Activated CD8-positive, alpha-beta memory T cell treated with anti-CD3 and anti-CD28 coated beads, Interleukin-2, amount 10 ng/mL, durations not matched to agents 7 days and 5 days (primary cell): ENCODE measurements at places on chromosomes 6 and 20.

GRCh38 chr6:162631546-162631945 is 96.0 kb downstream of the PRKN start:
- no peaks in the 10 kb centered on the region for H3K4me1 ChIP-seq
- no peak overlapping the region for H3K4me3 ChIP-seq
- H3K27me3 ChIP-seq, result no peaks in the 10 kb centered on the region
- no peak overlapping the region for H3K27ac ChIP-seq

DNA sequence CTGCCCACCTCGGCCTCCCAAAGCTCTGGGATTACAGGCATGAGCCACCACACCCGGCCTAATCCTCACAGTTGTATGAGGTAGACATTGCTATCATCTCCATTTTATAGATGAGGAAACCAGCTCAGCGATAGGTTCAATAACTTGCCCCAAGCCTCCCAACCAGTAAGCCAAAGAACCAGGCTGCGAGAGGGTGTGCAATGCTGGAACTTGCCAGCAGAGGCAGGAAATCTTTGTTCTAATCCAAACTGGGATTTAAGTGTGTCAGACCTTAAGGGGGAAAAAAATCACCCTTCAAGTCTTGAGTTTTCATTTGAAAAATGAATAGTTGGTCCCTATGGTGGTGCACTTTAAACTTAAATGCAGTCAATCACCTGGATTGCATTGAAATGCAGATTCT is 20.1 kb upstream of the RNGTT start:
- no peak overlapping the region for H3K27ac ChIP-seq
- peaks cover 3% of the 10 kb centered on the region for H3K27me3 ChIP-seq
- H3K36me3 ChIP-seq, result no peaks in the 10 kb centered on the region
- no peaks in the 10 kb centered on the region for H3K4me1 ChIP-seq
- DNase-seq, result no peak
- no peak overlapping the region for H3K4me3 ChIP-seq

GRCh38 chr6:10880366-10880765 is 1.5 kb downstream of the GCM2 start:
- H3K4me3 ChIP-seq, result no peak overlapping the region
- H3K36me3 ChIP-seq, result peaks cover 2% of the 10 kb centered on the region
- peaks cover 59% of the 10 kb centered on the region for H3K27me3 ChIP-seq
- H3K4me1 ChIP-seq, result peaks cover 5% of the 10 kb centered on the region
- H3K27ac ChIP-seq, result no peak overlapping the region

- peaks cover 2% of the 10 kb centered on the region for H3K36me3 ChIP-seq
- H3K4me1 ChIP-seq, result peaks cover 25% of the 10 kb centered on the region
- no peak for DNase-seq
- H3K27me3 ChIP-seq, result no peaks in the 10 kb centered on the region
- no peak overlapping the region for H3K4me3 ChIP-seq
These were observed 5.9 kb downstream of the PYGB start for GRCh38 chr20:25253606-25254275.

GRCh38 chr20:41480054-41480770 is 113.6 kb upstream of the EMILIN3 start:
- H3K4me3 ChIP-seq, result no peak overlapping the region
- no peaks in the 10 kb centered on the region for H3K27me3 ChIP-seq
- DNase-seq, result no peak
- H3K27ac ChIP-seq, result peak overlapping the region; percentile 57
- peaks cover 17% of the 10 kb centered on the region for H3K36me3 ChIP-seq

DNA sequence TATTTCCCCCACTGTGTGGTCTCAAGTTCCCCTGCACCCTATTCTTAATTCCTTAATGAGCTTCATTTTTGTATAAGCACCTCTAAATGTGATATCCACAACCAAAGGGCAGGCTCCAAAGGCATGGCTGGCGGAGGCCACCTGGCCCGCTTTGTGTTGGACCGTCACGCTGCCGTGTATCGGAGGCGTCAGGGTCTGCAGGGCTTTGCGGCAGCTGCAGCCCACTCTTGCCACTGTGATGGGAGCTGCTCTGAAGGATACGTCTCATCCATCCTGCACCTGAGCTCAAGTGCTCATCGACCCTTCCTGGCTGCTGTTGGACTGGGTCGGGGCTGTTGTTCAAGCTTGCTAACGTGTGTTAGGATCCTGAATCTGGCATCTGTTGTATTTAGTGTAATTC is 177.6 kb downstream of the ARID1B start:
- no peak for DNase-seq
- no peaks in the 10 kb centered on the region for H3K36me3 ChIP-seq
- H3K27ac ChIP-seq, result no peak overlapping the region
- peaks cover 40% of the 10 kb centered on the region for H3K4me1 ChIP-seq
- no peaks in the 10 kb centered on the region for H3K27me3 ChIP-seq

DNA sequence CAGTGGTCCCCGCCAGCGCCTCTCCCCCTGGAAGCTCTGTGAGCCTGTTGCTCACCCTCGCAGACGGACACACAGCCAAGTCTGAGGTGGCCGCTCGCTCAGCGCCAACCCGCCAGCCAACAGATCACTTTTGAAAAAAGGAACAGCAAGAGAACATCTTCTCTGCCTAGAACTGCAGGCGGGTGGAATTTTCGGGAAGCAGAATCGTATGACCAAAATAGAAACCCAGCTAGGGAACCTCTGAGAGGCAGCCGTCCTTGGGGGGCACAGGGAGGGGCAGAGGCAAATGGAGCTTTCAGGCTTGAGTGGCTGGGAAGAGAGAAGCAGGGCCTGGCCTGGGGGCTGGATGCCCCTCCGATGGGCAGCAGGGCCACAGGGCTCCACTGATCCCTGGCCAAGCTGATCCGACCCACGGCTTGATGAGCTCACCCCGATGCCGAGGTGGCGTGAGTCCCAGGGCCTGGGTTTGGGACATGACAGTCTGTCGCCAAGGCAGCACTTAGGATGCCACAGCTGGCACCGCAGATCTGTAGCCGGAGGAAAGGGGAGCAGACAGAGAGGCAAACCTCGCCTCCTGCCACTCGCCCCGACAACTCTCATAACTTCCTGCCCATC is 9.8 kb downstream of the NFATC2 start:
- peaks cover 95% of the 10 kb centered on the region for H3K4me1 ChIP-seq
- H3K27me3 ChIP-seq, result no peaks in the 10 kb centered on the region
- H3K36me3 ChIP-seq, result peaks cover 40% of the 10 kb centered on the region
- H3K27ac ChIP-seq, result peak overlapping the region; percentile 69
- H3K4me3 ChIP-seq, result peak overlapping the region; percentile 11

DNA sequence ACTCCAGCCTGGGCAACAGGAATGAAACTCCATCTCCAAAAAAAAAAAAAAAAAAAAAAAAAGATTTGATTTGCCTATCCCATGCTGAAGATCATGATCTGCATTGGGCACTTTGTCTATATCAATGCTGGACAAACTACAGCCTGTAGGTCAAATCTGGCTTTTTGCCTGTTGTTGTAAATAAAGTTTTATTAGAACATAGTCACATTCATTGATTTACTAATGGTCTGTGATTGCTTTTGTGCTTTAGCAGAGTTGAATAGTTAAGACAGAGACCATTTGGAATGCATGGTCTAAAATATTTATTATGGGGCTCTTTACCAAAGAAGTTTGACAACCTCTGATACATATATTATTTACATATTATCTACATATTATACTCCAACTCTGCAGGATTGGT is 14.0 kb downstream of the PBOV1 start:
- H3K4me3 ChIP-seq, result no peak overlapping the region
- no peaks in the 10 kb centered on the region for H3K4me1 ChIP-seq
- no peak overlapping the region for H3K27ac ChIP-seq
- no peaks in the 10 kb centered on the region for H3K36me3 ChIP-seq
- DNase-seq, result no peak
- peaks cover 39% of the 10 kb centered on the region for H3K27me3 ChIP-seq

DNA sequence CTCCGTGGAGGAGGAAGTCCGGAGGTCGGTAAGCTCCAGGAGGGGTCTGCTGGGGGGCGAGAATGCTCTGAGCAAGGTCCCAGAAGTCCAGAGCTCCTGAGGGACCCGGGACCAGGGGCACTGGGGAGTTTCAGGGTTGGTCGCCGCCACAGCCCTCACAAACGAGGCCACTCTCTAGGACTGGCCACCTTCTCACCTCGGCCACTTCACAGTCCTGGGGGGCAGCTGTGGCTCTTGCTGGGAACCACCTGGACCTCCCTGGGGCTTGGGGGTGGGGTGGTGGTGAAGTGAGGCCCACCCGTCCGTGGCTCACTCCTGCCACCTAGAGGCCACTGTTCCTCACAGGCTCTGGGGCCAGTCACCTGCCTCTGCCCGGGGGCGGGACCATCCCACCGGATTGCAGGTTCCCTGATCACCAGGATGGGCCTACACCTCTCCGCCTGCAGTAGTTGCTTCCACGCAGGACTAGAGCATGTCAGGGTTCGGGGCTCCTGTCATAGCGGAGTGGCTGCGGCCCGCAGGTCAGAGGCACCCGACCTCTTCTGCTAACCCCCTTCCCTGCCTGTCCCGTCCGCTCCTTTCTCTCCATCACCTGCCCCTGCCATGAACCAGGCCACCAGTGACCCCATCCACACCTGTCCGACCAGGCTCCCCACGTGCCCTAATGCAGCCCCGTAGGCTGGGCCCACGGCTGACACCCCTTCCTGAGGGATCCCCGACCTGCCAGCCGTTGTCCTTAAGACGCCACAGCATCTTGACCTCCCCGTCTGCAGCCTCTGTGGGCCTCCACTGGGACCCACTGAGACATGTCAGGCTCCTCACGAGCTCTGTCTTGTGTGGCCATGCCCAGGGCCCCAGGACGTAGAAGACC is 5.1 kb upstream of the TCEA2 start:
- peak overlapping the region; percentile 64 for H3K4me3 ChIP-seq
- no peaks in the 10 kb centered on the region for H3K36me3 ChIP-seq
- peaks cover 37% of the 10 kb centered on the region for H3K4me1 ChIP-seq
- H3K27ac ChIP-seq, result peak overlapping the region; percentile 80

DNA sequence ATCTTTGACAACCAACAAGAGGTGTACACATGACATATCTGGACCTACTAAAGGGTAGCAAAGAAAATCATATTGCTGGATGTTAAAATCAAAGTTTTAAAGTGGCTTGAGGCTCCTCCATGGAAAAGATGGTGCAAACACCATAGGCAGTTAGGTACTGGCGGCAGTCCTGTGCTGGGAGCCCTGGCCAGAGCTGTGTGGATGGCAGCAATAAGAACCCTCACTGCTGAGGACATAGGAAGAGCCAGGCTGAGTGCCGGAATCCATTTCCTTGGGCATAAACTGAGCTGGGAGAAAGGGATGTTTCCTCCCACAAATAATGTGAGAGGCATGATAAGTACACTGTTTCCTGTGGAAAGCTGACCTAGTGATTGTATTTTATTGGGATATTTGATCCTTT is 89.9 kb downstream of the ARID1B start:
- DNase-seq, result no peak
- no peaks in the 10 kb centered on the region for H3K27me3 ChIP-seq
- no peak overlapping the region for H3K27ac ChIP-seq
- no peak overlapping the region for H3K4me3 ChIP-seq
- H3K4me1 ChIP-seq, result peaks cover 36% of the 10 kb centered on the region
- peaks cover 4% of the 10 kb centered on the region for H3K36me3 ChIP-seq

GRCh38 chr6:68710916-68711315 is 75.8 kb downstream of the ADGRB3 start:
- no peaks in the 10 kb centered on the region for H3K4me1 ChIP-seq
- no peak overlapping the region for H3K4me3 ChIP-seq
- DNase-seq, result no peak
- H3K27me3 ChIP-seq, result no peaks in the 10 kb centered on the region
- no peak overlapping the region for H3K27ac ChIP-seq

GRCh38 chr6:159533568-159533967 is 159.5 kb downstream of the SOD2 start:
- no peaks in the 10 kb centered on the region for H3K36me3 ChIP-seq
- no peak overlapping the region for H3K27ac ChIP-seq
- H3K4me3 ChIP-seq, result no peak overlapping the region
- peaks cover 10% of the 10 kb centered on the region for H3K27me3 ChIP-seq
- DNase-seq, result no peak
- H3K4me1 ChIP-seq, result no peaks in the 10 kb centered on the region

DNA sequence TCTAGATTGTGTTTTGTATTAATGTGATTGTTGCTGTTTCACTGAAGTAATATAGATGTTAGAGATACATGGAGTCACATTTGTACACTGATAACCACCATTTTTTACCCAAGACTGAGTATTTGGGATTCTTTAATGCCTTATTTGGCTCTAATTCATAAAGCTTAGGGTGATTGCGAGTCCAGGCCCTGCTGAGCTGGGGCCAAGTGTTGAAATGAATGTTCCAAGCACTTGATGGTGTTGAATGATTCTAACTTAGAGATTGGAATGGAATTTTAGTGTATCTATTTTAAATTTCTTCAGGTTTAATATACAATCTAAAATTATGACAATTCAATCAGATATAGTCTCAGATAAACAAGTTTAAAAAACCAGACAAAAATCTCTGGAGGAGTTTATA is 329.4 kb upstream of the SLC35B3 start:
- H3K36me3 ChIP-seq, result no peaks in the 10 kb centered on the region
- DNase-seq, result no peak
- no peak overlapping the region for H3K27ac ChIP-seq
- no peaks in the 10 kb centered on the region for H3K4me1 ChIP-seq
- no peak overlapping the region for H3K4me3 ChIP-seq

- H3K4me1 ChIP-seq, result no peaks in the 10 kb centered on the region
- H3K4me3 ChIP-seq, result no peak overlapping the region
- peak; percentile 33 for DNase-seq
- H3K27ac ChIP-seq, result no peak overlapping the region
- no peaks in the 10 kb centered on the region for H3K27me3 ChIP-seq
These were observed 257.9 kb downstream of the SMOC2 start for GRCh38 chr6:168698923-168699322.

- H3K4me3 ChIP-seq, result no peak overlapping the region
- peaks cover 11% of the 10 kb centered on the region for H3K4me1 ChIP-seq
- H3K36me3 ChIP-seq, result no peaks in the 10 kb centered on the region
- DNase-seq, result no peak
- no peaks in the 10 kb centered on the region for H3K27me3 ChIP-seq
These were observed 60.1 kb upstream of the OGFRL1 start for GRCh38 chr6:71228461-71229041.

- DNase-seq, result peak; percentile 51
- H3K4me1 ChIP-seq, result no peaks in the 10 kb centered on the region
- peaks cover 8% of the 10 kb centered on the region for H3K27me3 ChIP-seq
- no peak overlapping the region for H3K4me3 ChIP-seq
These were observed 115.2 kb upstream of the NXT1 start for GRCh38 chr20:23235173-23236027.

DNA sequence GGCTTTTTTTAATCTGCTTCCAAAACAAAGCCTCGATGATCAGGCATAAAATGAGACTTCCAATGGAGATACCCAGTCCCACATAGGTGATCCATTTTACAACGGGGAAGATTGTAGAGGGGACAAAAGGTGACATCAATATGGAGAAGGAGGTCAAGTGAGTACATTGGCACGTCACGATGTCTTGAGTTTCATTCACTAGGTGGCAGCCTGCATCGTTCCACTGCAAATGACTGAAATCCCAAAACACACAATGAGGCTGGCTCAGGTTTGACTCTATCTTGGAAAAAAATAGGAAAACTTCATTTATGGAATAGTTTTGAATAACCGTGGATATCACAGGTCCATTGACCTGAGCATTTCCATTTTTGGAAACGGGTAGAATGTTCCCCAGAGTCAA is 32.5 kb downstream of the ADGRF1 start:
- no peak overlapping the region for H3K27ac ChIP-seq
- H3K4me1 ChIP-seq, result no peaks in the 10 kb centered on the region
- no peak for DNase-seq
- H3K4me3 ChIP-seq, result no peak overlapping the region
- peaks cover 2% of the 10 kb centered on the region for H3K27me3 ChIP-seq

GRCh38 chr20:34065260-34065659 is 46.8 kb downstream of the EIF2S2 start:
- no peak overlapping the region for H3K4me3 ChIP-seq
- no peaks in the 10 kb centered on the region for H3K27me3 ChIP-seq
- no peak overlapping the region for H3K27ac ChIP-seq
- peaks cover 35% of the 10 kb centered on the region for H3K4me1 ChIP-seq
- DNase-seq, result no peak

- H3K27ac ChIP-seq, result no peak overlapping the region
- H3K4me1 ChIP-seq, result no peaks in the 10 kb centered on the region
- H3K36me3 ChIP-seq, result no peaks in the 10 kb centered on the region
- DNase-seq, result no peak
These were observed 102.5 kb downstream of the PRL start for GRCh38 chr6:22194188-22194921.
